Chondrocyte (in vitro differentiated cells): ENCODE measurements at places on chromosomes 6 and 20. TPM values are rescaled to one million over a fixed set of nuclear protein-coding genes. Genes with fewer than 3 reads are reported as not detected.

Gene ERMARD
- 26.1 to 35.2 TPM (median 27.4 TPM) in 3 replicates for total RNA-seq

GRCh38 chr20:51563486-51564332 is 21.2 kb upstream of the NFATC2 start:
- peak overlapping the region; percentile 82 for H3K4me3 ChIP-seq
- no peaks in the 10 kb centered on the region for H3K36me3 ChIP-seq
- H3K27me3 ChIP-seq, result peaks cover 3% of the 10 kb centered on the region
- H3K27ac ChIP-seq, result peak overlapping the region; percentile 98

GRCh38 chr20:62063315-62063980 is 2.2 kb downstream of the TAF4 start:
- H3K4me3 ChIP-seq, result peak overlapping the region; percentile 68
- peak; percentile 90 for DNase-seq
- peaks cover 28% of the 10 kb centered on the region for H3K4me1 ChIP-seq
- H3K27ac ChIP-seq, result peak overlapping the region; percentile 57
- H3K36me3 ChIP-seq, result no peaks in the 10 kb centered on the region

GRCh38 chr6:44699082-44699481 is 311.6 kb downstream of the CDC5L start:
- no peak for DNase-seq
- H3K4me1 ChIP-seq, result no peaks in the 10 kb centered on the region
- no peaks in the 10 kb centered on the region for H3K36me3 ChIP-seq
- no peaks in the 10 kb centered on the region for H3K27me3 ChIP-seq
- H3K4me3 ChIP-seq, result no peak overlapping the region

DNA sequence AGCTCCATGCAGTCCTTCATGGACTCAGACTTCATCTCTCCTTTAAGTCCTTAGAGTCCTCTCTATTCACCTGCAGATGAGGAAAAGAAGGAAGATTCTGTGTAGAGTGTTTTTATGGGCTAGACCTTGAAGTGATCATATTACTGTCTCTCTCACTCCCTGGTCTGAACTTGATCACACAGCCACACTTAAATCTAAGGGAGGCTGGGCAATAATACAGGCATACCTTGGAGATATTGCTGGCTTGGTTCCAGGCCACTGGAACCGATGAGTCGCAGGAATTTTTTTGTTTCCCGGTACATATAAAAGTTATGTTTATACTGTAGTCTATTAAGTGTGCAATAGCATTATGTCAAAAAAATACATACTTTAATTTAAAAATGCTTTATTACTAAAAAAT is 59.2 kb upstream of the FOXO3 start:
- H3K27ac ChIP-seq, result no peak overlapping the region
- DNase-seq, result no peak
- H3K4me1 ChIP-seq, result peaks cover 6% of the 10 kb centered on the region
- peaks cover 5% of the 10 kb centered on the region for H3K36me3 ChIP-seq
- H3K4me3 ChIP-seq, result no peak overlapping the region

DNA sequence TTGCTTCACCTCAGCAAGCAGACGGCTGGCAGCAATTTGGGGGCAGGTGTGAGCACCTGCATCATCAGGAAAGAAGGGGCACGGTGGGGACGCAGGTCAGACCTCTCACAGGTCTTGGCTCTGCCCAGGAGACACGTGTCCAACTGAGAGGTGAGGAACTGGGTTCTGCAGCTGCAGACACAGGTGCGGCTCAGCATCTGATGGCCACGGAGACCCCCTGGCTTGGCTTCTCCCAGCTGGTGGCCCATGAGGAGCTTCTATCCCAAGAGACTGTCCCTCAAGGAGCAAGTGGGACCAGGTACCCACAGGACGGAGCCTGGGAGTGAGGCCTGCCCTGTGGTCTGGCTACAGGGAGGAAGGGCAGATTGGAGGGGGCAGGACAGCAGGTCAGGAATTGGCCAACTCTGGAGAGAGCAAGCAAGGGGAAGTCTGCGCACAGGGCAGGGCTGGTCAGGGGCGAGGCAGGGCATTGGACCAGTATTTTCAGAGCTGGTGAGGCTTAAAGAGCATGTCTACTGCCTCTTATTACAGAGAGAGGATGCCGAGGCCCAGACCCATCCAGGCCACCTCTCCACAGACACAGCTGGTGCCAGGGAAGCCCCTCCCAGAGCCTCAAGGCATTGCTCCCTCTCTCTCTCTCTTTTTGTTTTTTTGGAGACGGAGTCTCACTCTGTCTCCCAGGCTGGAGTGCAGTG is 4.2 kb downstream of the STMN3 start:
- no peak overlapping the region for H3K27ac ChIP-seq
- DNase-seq, result no peak
- no peaks in the 10 kb centered on the region for H3K27me3 ChIP-seq
- H3K4me1 ChIP-seq, result peaks cover 4% of the 10 kb centered on the region
- no peaks in the 10 kb centered on the region for H3K36me3 ChIP-seq

GRCh38 chr6:56490993-56491392 is 151.7 kb downstream of the DST start:
- H3K4me1 ChIP-seq, result peaks cover 19% of the 10 kb centered on the region
- H3K27ac ChIP-seq, result peak overlapping the region; percentile 70
- no peaks in the 10 kb centered on the region for H3K27me3 ChIP-seq
- no peak for DNase-seq

DNA sequence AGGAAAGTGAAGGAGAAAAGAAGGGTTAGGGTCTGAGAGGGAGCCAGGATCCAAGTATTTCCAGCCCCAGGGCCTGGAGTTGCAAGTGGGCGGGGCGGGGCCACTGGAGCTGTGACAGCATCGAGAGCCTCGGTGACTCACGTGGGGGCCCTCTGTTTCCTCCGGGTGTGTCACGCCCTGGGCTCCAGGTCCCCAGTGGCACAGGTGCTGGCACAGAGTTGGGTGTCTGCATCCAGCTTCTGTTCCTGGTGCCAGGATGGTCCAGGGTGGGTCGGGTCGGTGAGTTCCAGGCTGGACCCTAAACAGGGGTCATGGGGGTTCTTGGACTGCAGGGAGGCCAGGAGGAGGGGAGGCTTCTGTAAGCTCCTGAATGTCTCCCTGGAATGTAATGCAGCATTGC is 16.7 kb downstream of the RAET1L start:
- H3K4me3 ChIP-seq, result no peak overlapping the region
- H3K27ac ChIP-seq, result no peak overlapping the region
- peaks cover 10% of the 10 kb centered on the region for H3K4me1 ChIP-seq

DNA sequence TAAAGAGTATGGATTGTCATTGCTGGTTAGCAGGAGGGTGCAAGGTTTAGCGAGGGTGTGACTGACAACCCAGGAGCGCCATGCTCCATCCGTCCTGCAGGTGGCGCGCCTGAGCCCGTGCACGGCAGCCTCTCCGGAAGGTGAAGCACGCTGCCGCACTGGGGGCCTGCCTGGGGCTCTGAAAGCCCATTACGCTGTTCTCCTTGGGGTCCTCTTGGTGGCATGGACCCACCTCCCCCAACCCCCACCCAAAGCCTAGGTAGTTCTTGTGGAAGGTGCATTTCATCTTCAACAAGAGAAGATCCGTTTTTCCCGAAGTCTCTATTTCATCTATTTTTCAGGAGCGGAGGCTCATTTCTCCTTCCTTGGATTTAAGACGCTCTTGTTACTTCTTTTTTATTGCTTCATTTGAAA is 197.4 kb upstream of the KCNG1 start:
- no peaks in the 10 kb centered on the region for H3K27me3 ChIP-seq
- peaks cover 4% of the 10 kb centered on the region for H3K36me3 ChIP-seq
- no peak overlapping the region for H3K4me3 ChIP-seq
- H3K27ac ChIP-seq, result no peak overlapping the region
- no peak for DNase-seq

DNA sequence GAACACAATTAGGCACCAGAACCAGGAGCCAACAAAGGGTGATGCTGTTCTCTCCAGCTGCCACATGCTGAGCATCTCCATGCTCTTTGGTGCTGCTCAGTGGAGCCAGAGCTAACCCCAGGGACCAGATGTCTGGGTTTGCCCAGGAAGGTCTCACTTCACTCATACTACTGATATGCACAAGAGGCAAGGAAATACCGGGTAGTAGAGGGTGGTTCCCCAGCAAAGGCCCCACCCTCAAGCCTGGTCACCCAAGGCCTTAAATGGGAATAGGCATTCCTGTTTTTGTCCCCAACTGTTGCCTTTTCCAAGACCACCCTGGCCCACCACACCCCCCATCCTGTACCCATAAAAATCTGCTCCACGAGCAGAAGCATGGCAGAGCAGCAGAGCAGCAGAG is 204.5 kb upstream of the TAB2 start:
- no peaks in the 10 kb centered on the region for H3K27me3 ChIP-seq
- H3K4me1 ChIP-seq, result no peaks in the 10 kb centered on the region
- DNase-seq, result no peak
- no peak overlapping the region for H3K4me3 ChIP-seq
- no peak overlapping the region for H3K27ac ChIP-seq

- peaks cover 6% of the 10 kb centered on the region for H3K27me3 ChIP-seq
- no peaks in the 10 kb centered on the region for H3K36me3 ChIP-seq
- no peak overlapping the region for H3K4me3 ChIP-seq
- peaks cover 23% of the 10 kb centered on the region for H3K4me1 ChIP-seq
Measured at GRCh38 chr20:37896932-37897548, 5.9 kb upstream of the VSTM2L start.

Gene CST1
- total RNA-seq, result not detected in 3 replicates

DNA sequence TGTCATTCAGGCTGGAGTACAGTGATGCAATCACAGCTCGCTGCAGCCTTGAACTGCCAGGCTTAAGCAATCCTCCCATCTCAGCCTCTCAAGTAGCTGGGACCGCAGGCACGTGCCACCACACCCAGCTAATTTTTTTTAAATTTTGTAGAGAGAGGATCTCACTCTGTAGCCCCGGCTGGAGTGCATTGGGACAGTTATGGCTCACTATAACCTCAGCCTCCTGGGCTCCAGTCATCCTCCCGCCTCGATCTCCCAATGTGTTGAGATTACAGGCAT is 86.5 kb downstream of the SERAC1 start:
- peaks cover 53% of the 10 kb centered on the region for H3K36me3 ChIP-seq
- H3K27me3 ChIP-seq, result no peaks in the 10 kb centered on the region
- DNase-seq, result no peak
- no peak overlapping the region for H3K4me3 ChIP-seq
- no peak overlapping the region for H3K27ac ChIP-seq

GRCh38 chr20:48858075-48858790 is 30.4 kb upstream of the PREX1 start:
- peaks cover 11% of the 10 kb centered on the region for H3K4me1 ChIP-seq
- H3K4me3 ChIP-seq, result no peak overlapping the region
- H3K27ac ChIP-seq, result no peak overlapping the region

GRCh38 chr6:79780881-79781280 is 149.8 kb downstream of the SH3BGRL2 start:
- no peak overlapping the region for H3K27ac ChIP-seq
- H3K27me3 ChIP-seq, result peaks cover 11% of the 10 kb centered on the region
- no peaks in the 10 kb centered on the region for H3K36me3 ChIP-seq
- peaks cover 7% of the 10 kb centered on the region for H3K4me1 ChIP-seq

DNA sequence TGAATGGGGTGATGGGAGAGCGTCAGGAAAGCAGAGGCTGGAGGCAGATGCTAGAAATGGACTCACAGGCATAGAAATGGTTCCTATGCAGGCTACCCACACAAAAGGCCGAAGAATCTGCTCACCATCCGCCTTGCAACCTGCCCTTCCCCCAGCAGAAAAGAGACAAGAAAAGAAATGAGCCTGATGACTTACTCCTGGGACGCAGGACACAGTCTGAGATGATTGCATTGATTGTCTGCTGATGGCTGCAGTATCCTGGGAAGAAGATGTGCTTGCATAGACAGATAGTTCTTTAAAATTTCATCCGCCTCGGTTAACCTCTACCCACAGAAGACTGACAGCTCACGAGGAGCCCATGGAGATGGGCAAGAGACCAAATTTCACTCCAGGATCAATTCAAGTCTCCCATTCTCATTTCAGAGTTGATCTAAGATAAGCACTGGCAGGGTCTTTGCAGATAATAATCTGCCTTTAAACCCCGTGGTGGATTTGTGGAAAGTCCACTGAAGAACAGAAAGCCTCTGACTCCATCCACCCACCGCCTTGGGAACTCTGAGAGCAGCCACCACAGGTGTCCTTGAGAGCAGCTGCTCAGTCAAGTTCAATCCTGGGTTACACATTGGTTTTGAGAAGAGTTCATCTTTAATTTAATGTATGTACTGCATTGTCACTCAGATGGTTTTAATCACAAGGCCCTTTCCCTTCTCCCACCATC is 7.2 kb downstream of the AGPAT4 start:
- peaks cover 14% of the 10 kb centered on the region for H3K4me1 ChIP-seq
- H3K4me3 ChIP-seq, result no peak overlapping the region
- peaks cover 4% of the 10 kb centered on the region for H3K36me3 ChIP-seq
- no peaks in the 10 kb centered on the region for H3K27me3 ChIP-seq

- peaks cover 9% of the 10 kb centered on the region for H3K36me3 ChIP-seq
- peaks cover 32% of the 10 kb centered on the region for H3K27me3 ChIP-seq
- H3K4me1 ChIP-seq, result peaks cover 12% of the 10 kb centered on the region
- no peak for DNase-seq
- H3K27ac ChIP-seq, result no peak within 1 kb of the TSS
- H3K4me3 ChIP-seq, result no peak within 1 kb of the TSS
Measured at GRCh38 chr6:43242908-43243663, at the start of gene TTBK1. Gene TTBK1 (plus strand): TSS chr6:43243481. CDS start chr6:43246661, 3,180 bp downstream.

- no peaks in the 10 kb centered on the region for H3K27me3 ChIP-seq
- peaks cover 13% of the 10 kb centered on the region for H3K4me1 ChIP-seq
- DNase-seq, result no peak
- no peaks in the 10 kb centered on the region for H3K36me3 ChIP-seq
- peak overlapping the region; percentile 56 for H3K4me3 ChIP-seq
Measured at GRCh38 chr6:219641-220198, 72.6 kb upstream of the DUSP22 start.
